Cardiac ventricle fibroblast (primary cell): ENCODE measurements at places on chromosomes 7 and 10. TPM values are rescaled to one million over a fixed set of nuclear protein-coding genes. Genes with fewer than 3 reads are reported as not detected.

The UPK3B gene
- not detected in 2 replicates for total RNA-seq

The DRGX gene
- not detected in 2 replicates for total RNA-seq

The SPDYE2B gene
- total RNA-seq = not detected in 2 replicates

The CCL24 gene
- not detected in 2 replicates for total RNA-seq

The TMEM196 gene
- total RNA-seq = not detected in 2 replicates
